ENCODE measurements at places on chromosomes 1 and 21. TPM values are rescaled to one million over a fixed set of nuclear protein-coding genes. Genes with fewer than 3 reads are reported as not detected.

The TGFB2 gene
- total RNA-seq = 7.9 TPM

The UBE2U gene
- not detected for total RNA-seq

The TDRKH gene
- total RNA-seq = 3.2 TPM

DNA sequence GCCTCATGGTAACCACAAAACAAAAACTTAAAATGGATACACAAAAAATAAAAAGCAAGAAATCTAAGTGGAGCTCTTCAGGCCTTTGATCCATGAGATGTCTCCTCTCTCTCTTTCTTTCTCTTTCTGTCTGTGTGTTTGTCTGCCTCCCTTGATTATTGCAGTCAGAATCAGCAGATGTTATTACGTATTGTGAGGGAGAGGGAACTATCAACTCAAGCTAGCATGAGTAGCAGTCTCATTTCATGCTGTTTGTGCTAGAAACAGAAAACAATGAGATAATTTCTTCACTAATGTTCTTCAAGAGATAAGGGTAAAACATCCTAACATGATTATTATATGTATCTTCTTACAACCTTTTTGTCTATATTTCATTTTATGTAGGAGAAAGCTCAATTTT lies 103.7 kb upstream of the PDC start:
- no peak for DNase-seq

- no peak for DNase-seq
Measured at GRCh38 chr1:221675880-221676800, 65.7 kb downstream of the DUSP10 start.

DNA sequence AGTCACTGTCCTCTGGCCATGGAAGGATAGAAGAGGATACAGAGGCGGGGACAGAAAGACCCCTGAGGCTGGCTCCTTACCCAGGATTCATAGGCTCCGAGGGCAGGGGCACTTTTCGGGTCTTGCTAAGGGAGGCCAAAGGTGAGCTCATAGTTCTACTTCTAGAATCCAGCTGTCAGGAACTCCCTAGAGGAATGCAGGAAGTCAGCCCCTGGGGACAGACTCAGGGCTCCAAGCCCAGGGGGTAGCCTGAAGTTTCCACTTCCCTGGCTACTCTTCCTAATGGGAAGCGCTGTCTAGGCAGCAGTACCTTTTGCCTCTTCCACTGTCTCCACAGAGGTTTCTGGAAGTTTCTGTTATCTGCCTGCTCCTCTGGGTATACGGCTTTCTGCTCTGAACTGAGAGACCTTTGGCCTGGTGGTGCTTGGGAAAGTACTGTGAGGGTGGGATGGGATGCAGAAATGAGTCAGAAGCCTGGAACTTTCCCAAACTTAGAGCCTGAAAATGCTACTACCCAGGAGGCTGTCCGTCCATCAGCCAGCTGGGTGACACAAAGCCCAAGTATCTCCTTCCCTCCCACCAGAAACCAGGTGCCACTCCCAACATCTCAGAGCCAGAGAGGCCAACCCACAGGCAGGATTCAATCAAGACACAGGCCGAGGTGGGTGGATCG lies 3.6 kb downstream of the UBXN11 start:
- no peak for DNase-seq

- DNase-seq = no peak
Measured at GRCh38 chr1:93399781-93400180, 48.1 kb upstream of the FNBP1L start.

- DNase-seq = no peak
Measured at GRCh38 chr1:226656601-226657277, 82.3 kb downstream of the ITPKB start.

Measured in ovary (tissue), 10 donors.